ENCODE measurements at places on chromosomes 1 and 21.

DNA sequence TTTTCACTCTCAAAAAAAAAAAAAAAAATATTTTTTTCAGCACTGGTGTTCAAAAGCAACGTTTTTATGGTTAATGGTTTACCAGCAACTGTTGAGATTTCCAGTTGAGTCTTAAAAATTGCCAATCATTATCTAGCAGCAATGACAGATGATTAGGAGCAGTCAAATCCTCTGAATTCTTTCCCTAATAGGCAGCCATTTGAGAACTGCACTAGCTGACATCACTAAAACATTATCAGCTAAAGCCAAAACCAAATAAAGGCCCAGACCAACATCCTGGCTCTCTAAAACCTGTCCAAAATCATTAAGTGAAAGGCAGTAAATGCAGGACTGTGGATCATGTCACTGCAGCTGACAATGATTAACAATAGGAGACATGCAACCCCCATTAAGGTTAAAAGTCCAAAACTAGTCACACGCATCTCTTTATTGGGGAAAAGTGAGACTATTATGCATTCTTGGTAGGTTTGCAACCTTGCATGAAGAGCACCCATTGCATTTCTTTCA, 14.0 kb downstream of the SFPQ start:
- DNase-seq = no peak

DNA sequence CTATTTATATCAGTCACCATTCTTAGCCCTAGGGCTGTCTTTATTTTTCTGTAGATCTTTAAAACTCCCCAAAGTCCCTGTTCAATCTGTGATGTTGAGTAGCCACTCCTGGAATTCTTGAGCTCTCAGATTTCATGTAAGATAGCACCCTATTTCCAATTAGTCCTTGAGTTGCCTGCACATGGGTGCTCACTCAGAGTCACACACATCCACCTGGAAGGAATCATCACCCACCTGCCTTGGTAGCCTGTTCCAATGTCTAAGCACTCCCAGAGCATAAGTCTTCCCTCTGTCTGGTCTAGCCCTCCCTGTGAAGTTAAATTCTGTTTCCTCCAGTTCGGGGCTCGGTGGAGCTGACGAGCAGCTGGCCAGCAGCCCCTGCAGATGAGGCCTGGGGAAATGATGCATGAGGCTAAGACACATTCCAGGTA, 14.7 kb upstream of the ATF3 start:
- DNase-seq = no peak

- DNase-seq = no peak
Observed at GRCh38 chr1:90534116-90534515, 183.0 kb downstream of the BARHL2 start.

- DNase-seq = peak; percentile 13
Observed at GRCh38 chr1:45499415-45499769, 481 bp downstream of the CCDC163 start.
